ENCODE measurements at places on chromosomes 1 and 21. TPM values are rescaled to one million over a fixed set of nuclear protein-coding genes. Genes with fewer than 3 reads are reported as not detected.

The DCST1 gene
- total RNA-seq: not detected

The PYGO2 gene
- 23.1 TPM for total RNA-seq

The FCGR3A gene
- total RNA-seq: not detected

The ZNF678 gene
- total RNA-seq: 1.2 TPM

The FMO2 gene
- total RNA-seq: not detected

The TNFAIP8L2 gene
- total RNA-seq: not detected

The SPRR2B gene
- not detected for total RNA-seq

The COA7 gene
- total RNA-seq: 25.1 TPM

The RORC gene
- not detected for total RNA-seq

The GSTM5 gene
- total RNA-seq: not detected

The HSD3B1 gene
- total RNA-seq: not detected

The TSACC gene
- total RNA-seq: 2.8 TPM

The LRRC7 gene
- not detected for total RNA-seq

The INPP5B gene
- 4.0 TPM for total RNA-seq

The AGBL4 gene
- not detected for total RNA-seq

The PDZK1IP1 gene
- total RNA-seq: 8.7 TPM

The KIAA0040 gene
- 0.95 TPM for total RNA-seq

The POU3F1 gene
- not detected for total RNA-seq

The BARHL2 gene
- total RNA-seq: not detected

The SPTA1 gene
- not detected for total RNA-seq

The SOX13 gene
- total RNA-seq: 20.9 TPM

The JAM2 gene
- not detected for total RNA-seq

The ZNF683 gene
- not detected for total RNA-seq

The SLAMF6 gene
- not detected for total RNA-seq

The NIT1 gene
- 31.2 TPM for total RNA-seq

The LMX1A gene
- total RNA-seq: not detected

The CRNN gene
- total RNA-seq: not detected

The CHIT1 gene
- not detected for total RNA-seq

The OR2M5 gene
- not detected for total RNA-seq

The RIPPLY3 gene
- 0.59 TPM for total RNA-seq

The E2F2 gene
- total RNA-seq: 2.6 TPM

The MSH4 gene
- total RNA-seq: not detected

The PGLYRP4 gene
- not detected for total RNA-seq

The TRIM58 gene
- not detected for total RNA-seq
